Central memory CD8-positive, alpha-beta T cell (primary cell): ENCODE measurements at places on chromosomes 1 and 21.

- no peak for DNase-seq
These were observed 41.4 kb downstream of the RGS5 start for GRCh38 chr1:163161337-163161736.

- DNase-seq = no peak
These were observed 68.4 kb downstream of the USP24 start for GRCh38 chr1:55146781-55147180.

DNA sequence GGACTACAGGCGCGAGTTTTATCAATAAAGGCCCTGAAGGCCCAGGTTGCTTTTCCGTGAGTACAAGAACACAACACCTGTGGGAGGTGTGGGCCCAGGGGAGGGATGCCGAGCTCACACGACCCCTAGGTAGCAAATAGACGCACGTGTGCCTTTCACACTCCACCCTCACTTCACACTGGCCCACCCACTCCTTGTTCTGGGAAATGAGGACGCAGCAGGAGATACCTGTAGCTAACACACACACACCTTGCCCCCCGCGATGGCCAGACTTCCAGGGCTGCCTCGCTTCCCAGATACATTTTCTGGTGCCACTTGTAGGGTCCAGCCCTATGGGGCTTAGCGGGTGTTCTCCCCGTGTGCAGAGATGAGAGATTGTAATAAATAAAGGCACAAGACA, 4.3 kb upstream of the CCDC27 start:
- no peak for DNase-seq

- DNase-seq = no peak
These were observed 37.6 kb downstream of the KIAA1614 start for GRCh38 chr1:180950321-180950720.

- no peak for DNase-seq
These were observed 66.7 kb downstream of the XCL1 start for GRCh38 chr1:168643152-168643551.

DNA sequence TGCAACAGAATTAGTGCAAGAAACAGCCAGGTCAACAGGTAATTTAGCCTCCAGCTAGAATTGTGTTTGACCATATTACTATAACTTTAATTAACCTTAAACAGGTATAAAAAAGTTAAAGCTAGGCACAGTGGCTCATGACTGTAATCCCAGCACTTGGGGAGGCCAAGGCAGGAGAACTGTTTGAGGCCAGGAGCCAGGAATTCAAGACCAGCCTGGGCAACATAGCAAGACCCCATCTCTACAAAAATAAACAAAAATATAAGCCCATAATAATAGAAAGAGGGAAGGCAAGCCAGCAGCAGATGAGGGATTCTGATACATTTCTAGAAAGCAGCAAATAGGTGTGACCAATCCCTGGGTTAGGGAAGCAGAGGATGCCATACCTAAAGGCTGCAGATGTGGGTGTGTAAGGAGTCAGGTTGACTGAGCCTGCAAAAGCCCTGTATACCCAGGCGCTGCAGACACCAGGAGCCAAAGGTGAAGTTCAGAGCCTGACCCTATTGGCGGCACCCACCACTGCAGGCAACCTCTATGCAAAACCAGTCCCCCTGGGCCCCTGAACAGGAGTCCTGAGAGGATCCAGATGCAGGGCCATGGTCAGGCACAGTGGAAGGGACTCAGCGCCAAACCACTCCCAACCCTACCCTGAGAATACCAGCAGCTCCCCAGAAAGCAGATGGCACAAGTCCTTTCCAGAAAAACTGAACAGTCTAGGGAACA, 19.3 kb upstream of the LSS start:
- no peak for DNase-seq

GRCh38 chr1:230048322-230048721, 18.7 kb upstream of the GALNT2 start:
- no peak for DNase-seq

DNA sequence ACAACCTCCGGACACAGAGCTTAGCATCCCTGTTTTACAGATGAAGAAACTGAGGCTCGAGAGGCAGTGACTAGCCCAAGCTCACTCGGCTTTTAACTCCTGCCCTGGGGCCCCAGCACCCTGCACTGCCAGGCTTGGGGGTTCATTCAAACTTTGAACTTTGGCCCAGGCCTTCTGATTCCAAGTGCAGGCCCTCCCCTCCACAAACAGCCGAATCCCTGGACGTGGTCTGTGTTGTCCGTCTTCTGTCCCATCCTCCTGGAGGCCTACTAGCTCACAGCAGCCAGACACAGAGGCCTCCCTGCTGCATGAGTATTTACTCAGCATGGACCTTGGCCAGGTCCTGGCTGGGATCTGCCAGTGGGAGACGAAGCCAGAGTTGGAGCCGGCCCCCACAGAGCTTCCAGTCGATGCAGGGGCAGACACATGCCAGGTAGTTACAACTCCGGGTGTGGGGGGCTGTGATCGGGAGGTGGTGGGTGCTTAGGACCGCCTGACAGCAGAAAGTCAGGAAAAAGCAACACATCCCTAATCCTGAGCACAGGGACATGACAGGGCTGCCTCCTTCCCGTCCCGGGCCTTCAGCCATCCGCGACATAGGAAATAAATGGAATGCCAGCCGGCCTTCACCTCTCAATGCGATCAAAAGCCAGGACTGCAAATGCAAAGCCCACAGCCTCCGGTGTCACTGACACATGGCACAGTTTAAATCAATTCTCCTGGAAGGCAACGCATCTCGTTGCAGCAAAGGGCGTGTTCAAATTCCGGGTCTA, 7.4 kb downstream of the IFFO2 start:
- DNase-seq = no peak

DNA sequence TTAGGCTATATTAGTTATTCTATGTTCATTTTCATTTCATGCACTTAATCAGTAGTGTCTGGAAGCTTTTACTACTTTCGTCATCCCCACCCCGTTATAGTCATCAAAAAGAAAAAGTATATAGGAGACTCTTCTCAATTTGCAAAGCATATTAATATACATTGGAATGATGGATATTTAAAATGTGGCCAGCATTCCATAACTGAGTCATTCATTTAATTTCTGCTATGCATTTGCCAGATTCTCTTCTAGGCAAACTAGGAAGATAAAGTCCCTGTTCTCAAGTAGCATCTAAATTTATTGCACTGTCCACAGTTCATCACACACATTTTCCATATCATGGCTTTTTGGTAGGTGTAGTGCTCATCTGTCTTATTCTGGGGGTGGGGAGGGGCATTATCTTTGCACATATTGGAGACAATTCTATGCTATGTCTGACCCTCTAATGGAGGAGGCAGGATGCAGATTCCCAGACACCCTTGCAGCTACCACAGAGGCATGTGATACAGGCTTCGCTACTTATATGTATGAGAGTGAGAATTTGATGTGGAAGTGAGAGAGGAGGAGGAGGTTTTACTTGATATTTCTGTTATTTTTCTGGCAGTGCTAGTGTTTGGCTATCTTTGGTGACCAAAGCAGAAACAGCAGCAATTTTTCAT, 125.8 kb downstream of the CTH start:
- DNase-seq = no peak

- DNase-seq = no peak
These were observed 636.7 kb downstream of the PLA2G4A start for GRCh38 chr1:187465441-187465840.

DNA sequence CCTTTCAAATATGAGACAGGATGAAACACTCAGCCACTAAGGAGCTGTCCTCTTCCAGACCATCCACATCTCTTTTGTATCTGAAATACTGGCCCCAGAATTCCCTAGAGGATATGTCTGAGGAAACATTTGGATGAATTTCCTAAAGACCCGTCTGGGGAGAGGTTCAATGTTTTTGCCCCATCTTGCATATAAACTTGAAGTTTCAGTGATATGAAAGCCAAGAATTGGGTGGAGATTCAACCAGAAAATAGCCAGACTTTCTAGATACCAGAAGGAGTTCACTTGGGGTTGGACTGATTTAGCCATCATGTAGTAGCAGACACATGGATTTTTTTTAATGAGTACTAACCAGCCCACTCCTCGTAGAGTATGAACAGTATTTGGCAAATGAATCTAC, 182.0 kb downstream of the PLPP3 start:
- DNase-seq = no peak

GRCh38 chr21:18477043-18477442, 73.5 kb upstream of the TMPRSS15 start:
- DNase-seq = no peak

DNA sequence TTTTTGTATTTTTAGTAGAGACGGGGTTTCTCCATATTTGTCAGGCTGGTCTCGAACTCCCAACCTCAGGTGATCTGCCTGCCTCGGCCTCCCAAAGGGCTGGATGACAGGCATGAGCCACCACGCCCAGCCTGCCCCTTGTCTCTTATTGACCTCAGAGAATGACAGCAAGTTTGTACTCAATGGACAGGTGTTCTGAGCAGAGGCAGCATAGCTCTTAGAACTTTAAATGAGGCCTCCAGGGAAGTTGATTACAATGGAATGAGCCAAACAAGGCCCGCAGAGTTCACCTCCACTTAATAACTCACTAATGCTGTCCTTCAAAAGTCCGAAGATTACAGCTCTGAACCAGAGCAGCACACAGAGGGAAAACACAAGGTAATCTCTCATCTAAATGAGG, 10.9 kb downstream of the TMPRSS2 start:
- DNase-seq = no peak

DNA sequence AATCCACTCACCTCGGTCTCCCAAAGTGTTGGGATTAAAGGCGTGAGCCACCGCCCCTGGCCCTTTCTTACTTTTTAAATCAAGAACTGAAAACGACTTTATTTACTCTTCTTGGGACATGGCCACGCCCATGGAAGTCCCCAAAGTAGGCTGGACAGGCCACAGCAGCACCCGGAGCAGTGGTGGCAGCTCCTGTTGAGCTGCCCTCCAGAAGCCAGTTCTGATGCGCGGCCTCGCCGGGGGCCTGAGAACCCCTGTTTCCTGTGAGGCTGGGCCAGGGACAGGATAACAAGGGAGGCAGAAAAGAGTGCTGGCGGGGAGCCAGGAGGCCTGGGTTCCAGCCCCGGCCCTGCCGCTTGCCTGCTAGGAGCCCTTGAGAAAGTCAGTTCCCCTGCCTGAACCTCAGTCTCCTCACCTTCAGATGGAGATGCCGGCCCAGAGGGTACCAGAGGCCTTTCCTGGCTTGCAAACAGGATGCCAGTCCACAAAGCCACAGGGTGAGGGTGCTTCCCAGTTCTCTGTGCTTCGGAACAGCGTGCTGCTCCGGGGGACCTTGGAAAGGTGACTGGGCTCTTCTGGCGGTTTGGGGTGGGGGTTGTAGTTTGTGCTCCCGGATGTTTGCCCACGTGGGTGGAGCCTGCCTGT, 59.4 kb downstream of the RUNX3 start:
- DNase-seq = no peak

DNA sequence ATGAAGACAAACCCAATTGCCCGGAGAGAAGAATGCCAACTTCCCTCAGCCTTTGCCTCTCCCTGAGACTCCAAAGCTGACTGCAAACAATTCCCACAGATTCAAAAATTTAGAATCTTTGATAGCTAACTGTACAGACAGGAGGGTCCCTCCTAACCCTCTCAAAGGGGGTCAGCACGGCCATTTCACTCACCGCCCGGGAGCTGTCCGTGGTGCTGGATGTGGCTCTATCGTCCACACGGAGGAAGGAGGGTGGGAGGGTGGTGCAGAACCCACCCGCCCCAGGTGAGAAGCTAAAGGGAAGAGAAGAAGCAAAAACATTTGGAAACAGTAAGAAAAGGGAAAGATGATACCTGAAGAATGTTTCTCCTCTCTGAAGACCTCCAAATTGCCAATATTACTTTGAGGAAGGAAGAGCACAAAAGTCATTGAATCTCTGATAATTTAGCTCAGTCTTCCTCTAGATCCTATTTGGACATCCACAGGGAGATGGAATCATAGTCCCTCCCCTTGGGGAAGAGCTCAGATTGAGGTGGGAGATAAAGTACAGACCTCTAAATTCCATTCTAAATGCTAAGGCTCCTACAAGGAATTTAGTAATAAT, 45.6 kb downstream of the RHBG start:
- no peak for DNase-seq
